ENCODE measurements at places on chromosomes 4 and X.

DNA sequence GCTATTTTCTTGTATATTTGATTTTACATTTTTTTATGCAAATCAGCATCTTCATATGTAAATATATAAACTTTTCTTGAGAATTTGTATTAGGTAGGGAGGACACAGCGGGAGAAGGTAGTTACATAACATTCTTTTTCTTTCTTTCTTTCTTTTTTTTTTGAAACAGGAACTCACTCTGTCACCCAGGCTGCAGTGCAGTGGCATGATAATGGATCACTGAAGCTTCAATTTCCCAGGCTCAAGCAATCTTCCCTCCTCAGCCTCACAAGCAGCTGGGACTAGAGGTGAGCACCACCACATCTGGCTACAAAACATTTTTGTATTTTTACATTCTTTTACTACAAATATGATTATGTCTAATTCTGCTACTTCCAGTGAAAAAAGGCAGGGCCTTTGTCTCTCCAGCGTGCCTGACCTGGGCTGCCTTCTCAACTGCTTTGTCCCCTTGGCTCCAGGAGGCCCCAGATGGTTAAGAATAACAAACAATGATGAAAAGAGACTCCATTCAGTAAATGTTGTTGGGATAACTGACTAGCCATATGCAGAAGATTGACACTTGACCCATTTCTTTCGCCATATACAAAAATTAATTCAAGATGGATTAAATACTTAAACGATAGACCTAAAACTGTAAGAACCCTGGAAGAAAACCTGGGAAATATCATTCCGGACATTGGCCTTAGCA is 46.5 kb upstream of the FAT4 start:
- no peak for DNase-seq

- no peak for DNase-seq
These were observed 21.3 kb downstream of the ADGRG4 start for GRCh38 chrX:136322064-136322463.

DNA sequence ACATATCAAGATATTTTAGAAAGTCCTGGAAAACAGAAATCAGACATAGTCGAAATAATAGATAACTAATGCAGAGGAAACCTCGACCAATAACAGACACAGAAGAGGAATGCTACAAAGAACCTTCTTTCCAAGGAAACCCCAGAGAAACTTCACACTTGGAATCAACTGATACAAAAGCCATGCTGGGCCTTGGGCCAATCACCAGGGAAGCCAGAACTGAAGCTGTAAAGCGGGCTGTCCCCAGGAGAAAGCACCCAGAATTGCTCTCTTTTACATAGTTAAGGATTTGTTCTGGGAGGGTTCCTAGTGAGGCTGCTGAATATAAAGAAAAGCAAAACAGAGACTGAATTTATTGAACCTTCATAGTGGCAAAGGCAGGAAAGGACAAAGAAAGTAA is 100.5 kb downstream of the PRDM5 start:
- DNase-seq, result no peak

GRCh38 chr4:161342881-161343568 is 820.8 kb downstream of the FSTL5 start:
- DNase-seq, result no peak

Measured in erythroblast (primary cell).